ENCODE measurements at places on chromosomes 7 and 10.

GRCh38 chr7:29527505-29528108 is 36.0 kb upstream of the PRR15 start:
- DNase-seq, result no peak

- DNase-seq, result no peak
Observed at GRCh38 chr10:100847440-100847839, 65.3 kb upstream of the SLF2 start.

DNA sequence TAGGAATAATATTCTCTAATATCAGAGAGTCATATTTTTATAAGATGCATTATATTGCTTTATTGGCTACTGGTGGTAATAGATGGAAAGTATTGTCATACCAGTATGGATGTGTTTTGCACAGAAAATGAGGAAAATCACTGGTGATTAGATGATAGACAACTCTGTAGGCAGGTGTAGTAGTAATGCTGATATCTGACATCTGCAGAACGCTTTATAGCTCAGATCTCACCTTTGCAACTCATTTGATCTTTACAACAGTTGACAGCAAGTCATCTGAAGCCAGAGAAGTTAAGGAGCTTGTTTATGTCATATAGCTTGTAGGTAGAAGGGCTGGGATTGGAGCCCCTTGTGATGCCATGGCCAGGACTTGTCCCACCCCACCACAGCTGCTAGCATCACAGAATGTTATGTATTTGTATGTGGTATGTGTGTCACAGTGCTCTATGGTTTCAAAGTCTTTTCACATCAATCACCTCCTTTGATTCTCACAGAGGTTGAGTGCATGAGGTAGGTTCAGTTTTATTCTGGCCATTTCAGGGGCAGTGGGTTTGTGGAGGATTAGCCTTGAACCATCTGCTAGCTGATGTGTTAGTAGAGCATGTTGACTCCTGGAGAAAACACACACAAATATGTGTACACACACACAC is 140.0 kb downstream of the SORCS3 start:
- DNase-seq, result no peak

DNA sequence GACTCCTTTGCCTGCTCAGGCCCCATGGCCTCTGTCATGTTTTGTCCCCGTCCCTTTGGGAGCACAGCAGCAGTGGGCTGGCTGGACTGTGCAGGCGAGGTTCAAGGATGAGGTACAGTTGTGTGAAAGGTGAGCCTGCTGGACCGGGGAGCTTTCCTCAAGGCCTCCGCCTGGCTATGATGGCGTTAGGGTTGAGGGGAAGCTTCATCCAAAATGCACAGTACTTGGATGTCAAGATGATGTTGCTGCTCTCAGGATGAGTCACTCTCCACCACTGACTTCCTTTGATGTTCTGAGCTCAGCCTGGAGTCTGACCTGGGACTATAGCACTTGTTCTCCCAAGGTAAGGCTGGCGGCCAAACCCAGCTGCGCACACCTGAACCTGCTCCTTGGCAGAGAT is 152.7 kb upstream of the SHH start:
- DNase-seq, result no peak

DNA sequence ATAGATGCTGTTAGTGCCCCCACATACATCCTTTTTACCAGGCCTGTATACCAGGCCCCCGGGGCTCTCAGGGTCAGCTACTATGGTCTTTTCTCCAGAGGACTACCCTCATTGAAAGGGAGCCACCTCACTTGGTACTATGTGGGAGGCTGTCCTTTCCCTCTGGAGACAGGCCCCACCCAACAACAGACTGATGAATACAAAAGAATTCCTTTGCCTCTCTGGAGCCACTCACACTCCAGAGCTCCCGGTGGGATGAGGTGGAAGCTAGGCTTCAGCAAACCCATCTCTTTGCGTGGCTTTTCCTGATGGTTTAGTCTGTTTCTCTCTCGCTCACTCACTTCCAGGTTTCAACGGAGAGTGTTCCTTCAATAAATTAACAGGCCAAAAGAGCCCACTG is 30.3 kb downstream of the ANKMY2 start:
- no peak for DNase-seq

- no peak for DNase-seq
Observed at GRCh38 chr7:94567396-94567795, 57.8 kb downstream of the CASD1 start.

DNA sequence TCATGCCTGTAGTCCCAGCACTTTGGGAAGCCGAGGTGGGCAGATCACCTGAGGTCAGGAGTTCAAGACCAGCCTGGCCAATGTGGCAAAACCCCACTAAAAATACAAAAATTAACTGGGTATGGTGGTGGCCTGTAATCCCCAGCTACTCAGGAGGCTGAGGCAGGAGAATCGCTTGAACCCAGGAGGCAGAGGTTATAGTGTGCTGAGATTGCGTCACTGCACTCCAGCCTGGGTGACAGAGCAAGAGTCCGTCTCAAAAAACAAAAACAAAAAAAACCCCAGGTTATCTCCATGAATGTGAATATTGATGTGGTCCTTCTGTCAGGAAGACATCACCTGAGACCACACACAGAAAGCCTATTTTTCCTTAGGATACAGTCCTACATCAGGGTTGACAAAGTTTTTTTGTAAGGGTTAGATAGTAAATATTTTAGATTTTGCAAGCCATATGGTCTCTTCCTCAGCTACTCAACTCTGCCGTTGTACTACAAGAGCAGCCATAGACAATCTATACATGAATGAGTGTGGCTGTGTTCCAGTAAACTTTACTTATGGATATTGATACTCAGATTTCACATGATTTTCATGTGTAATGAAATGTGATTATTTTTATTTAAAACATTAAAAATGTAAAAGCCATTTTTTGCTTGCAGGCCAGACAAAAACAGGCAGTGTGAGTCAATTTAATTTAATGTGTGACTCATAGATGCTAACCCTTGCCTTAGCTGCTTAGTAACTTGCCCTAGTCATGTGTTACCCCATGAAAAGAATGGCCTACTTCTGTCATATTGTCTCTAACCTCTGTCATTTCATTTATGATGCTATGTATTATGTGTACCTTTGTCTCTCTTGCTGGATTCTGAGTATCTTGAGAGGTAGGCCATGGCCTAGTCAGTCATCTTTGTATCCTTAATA is 78.1 kb downstream of the TPST1 start:
- DNase-seq, result no peak

DNA sequence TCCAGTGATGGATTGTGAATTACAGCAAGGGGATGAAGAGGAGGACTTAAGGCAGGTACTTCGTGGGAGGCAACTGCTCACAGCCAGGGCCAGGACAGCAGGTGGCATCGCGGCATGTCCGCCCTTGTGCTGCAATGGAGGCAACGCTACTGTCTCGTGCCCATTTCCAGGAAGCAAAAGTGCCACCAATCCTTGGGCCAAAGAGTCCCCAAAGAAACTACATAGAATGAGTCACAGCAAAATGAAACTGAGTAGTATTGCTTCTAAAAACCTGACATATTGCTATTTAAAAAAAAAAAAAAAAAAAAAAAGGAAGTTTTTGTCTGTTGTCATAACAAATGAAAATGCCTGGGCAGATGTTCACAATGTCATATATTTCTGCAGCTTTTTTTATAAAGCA is 46.6 kb downstream of the RSU1 start:
- DNase-seq, result no peak

GRCh38 chr10:34219753-34220548 is 595.1 kb downstream of the PARD3 start:
- DNase-seq, result no peak

DNA sequence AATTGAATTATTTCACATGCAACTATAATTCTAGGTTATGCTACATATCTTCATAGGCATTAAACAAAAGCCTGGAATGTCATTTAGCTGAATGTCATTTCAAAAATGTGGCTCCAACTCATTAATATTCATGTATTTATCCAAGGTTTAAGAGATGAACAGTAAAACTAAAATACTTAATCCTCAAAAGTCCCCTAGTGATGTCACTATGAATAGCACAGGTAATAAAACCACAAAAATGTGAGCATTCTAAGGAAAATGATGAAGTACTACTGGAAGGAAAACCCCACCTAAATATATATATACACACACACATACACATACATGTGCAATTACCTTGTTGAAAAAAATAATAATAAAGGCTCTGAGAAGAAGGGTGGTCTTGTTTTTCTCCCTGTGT is 154.4 kb upstream of the ASAH2 start:
- DNase-seq, result no peak

DNA sequence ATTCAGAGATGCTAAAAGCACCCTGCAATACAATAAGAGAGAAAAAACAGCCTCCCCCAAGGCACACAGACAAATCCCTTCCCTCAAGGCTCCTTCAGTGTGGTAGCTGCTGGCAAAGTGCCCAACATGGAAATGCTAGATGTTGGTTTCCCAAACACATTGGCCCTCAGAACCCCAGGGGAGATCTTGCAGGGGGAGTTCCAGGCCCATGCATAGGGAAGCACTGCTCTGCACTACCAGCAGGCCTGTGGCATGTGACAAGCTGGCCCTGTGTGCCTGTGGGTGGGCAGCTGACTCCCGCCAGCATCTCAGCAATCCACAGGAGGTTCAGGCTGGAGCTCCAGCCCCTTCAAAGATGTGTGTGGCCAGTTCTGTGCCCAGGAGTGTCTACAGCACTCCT is 16.8 kb upstream of the CSGALNACT2 start:
- peak; percentile 78 for DNase-seq

DNA sequence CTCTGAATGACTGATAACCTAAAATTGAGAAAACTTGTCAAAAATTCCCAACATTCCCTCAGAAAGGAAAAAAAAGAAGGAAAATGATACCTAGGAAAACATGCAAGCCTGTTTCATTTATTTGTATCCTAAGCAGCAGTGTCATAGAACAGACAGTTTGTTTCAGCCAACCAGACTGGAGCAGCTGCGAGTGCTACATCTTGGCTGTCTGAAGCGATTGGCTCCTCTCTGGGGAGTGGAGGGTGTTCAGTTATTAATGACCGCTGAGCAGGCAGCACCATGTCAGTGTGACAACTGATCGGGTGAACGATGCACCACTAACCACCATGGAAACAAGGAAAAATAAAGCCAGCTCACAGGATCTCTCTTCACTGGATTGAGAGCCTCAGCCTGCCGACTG is at the start of gene LRRN3:
TSS of gene LRRN3 (plus strand) at position 282 of the 400 bp plus-strand sequence. CDS start 31,646 bp downstream, outside the sequence.
- peak; percentile 45 for DNase-seq
